Activated T-helper 1 cell treated with anti-CD3 and anti-CD28 coated beads, Interleukin-2, amount 50 U/mL, for 16 hours (primary cell): ENCODE measurements at places on chromosomes 12 and 14.

DNA sequence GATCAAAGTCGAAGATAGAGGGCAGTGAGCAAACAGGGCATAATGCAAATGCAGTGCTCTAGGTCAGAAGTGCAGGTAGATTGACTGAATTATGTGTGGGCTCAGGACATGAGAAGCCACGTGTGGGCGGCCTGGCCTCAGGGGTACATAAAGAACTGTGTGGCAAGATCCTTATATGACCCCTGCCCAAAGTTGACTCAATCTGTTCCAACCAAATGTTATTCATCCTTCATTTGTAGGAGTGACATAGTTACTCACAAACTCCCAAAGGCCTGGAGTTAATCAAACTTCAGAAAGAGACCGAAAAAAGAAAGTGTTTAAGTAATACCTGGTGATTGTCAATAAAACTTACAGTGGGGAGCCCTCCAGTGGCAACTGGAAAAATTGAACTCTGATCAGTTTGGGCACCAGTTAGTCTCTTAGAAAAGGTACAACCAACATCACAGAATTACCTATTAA is 150.4 kb upstream of the FAR2 start:
- DNase-seq: no peak

DNA sequence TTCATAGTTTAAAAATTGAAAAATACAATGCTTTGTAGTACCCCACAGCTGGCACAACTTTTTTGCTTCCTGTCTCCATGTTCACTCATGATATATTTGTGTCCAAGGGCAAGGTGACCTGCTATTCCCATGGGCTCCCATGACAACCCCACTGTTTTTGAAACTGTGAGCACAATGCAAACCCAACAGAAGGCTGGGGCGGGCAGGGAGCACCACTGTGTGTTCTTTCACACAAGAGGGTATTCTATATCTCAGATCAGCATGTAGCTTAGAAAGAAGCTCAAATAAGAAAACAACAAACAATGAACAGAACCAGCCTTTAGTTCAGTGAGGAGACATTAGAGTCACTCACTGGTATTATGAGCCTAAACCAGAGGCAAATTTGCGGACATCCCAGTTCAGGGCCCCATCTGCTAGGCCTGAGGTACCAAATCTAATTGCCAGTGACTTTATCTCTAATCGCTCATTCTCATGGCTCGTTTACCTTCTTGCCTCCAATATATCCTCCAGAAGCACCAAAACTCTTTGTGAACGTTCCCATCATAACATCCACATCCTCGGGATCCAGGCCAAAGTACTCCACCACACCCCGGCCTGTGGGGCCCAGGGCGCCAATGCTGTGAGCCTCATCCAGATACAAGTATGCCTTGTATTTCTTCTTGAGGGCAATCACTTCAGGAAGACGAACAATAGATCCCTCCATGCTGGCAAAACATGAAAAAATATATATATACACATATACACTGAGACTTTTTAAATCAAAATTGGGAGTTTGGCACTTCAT is 56.4 kb upstream of the ISM2 start:
- no peak for DNase-seq

DNA sequence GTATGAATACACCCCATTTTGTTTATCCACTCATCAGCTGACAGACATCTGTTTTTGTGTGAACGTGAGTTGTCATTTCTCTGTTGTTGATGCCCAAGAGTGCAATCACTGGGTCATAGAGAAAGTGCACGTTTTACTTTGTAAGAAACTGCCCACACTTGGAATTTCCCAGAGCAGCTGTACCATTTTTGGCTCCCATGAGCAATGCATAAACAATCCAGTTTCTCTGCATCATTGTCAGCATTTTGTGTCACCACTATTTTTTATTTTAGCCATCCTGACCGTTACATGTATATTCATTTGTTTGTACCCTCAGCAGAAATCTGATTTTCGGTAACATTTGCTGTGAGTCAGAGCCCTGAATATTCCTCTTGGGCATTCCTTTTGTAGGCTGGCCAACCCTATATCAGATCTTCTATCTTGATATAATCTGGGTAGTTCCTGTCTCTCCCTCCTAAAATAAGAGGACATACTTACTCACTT is 62.7 kb downstream of the RBM19 start:
- DNase-seq: no peak

DNA sequence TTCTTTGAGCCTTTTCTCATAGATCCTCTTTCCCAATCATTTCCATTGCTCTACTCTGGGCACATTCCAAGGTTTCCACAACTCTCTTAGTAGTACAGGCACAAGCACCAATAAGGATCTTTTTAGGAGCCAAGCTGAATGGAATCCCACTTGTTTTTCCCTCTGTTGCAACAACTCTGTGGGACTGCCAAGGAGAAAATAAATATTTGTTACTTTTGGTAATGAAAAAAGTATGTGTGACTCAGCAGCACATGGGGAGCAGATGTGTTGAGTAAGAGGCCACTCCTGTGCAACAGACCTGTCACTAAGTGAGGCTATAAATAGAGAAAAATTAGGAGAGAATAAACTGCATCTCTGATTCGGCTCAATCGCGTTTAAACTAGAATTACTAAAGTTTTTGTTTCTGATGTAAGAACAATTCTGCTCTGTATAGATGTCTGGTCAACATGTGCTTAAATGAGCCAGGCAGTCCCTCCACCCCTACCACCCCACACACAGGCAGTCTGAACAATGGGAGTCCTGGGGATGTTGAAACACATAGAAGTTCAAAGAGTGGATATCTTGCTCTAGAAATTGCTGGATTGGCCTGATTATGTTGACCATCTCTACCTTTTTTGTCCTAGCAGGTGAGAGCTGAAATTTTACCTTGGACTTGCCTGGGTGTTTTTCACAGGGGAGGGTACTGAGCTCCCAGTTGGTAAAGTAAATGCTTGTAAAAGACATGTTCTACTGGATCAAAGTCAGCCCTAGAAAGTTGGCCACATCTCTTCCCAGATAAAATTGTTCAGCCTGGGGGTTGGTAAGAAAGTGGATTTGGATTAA is 244.3 kb upstream of the NOVA1 start:
- DNase-seq: no peak

- no peak for DNase-seq
Observed at GRCh38 chr14:34368115-34368970, 93.7 kb downstream of the SPTSSA start.

GRCh38 chr12:41438854-41439541 is 250.9 kb downstream of the PDZRN4 start:
- DNase-seq: no peak

DNA sequence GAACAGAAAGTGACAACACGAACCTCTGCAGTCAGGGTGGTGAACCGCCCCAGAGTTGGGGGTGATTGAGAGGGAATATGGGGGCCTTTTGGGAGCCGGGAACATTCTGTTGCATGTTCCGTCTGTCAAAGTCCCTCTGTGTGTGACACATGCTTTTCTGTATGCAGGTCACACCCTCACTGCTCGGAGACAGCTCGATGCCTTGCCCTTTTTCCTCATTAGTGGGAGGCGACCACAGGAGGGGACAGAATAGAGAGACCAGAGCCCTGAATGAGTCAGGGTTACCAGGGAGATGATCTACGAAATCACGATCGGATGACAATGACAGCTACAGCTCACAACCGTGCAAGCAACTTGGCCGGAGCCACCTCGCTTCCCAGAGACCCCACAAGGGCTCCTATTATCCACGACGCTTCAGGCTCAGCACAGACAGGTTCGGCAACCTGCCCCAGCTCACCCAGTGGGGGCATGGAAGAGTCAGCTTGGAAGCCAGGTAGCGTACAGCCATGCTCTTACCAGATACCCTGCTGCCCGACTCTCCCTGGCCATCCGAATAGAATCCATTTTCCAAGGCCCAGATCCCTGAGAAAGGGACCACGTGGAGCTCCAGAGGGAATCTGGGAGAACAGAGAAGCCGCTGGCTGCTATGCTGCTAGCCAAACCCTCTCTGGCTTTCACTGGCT is 38.8 kb downstream of the TESC start:
- no peak for DNase-seq

GRCh38 chr14:58808828-58809227 is 171.1 kb downstream of the DACT1 start:
- no peak for DNase-seq

- no peak for DNase-seq
Observed at GRCh38 chr12:129337413-129337812, 484.1 kb downstream of the GLT1D1 start.

GRCh38 chr12:131159660-131160059 is 206.0 kb downstream of the ADGRD1 start:
- no peak for DNase-seq

GRCh38 chr14:30708157-30708556 is 86.0 kb downstream of the SCFD1 start:
- DNase-seq: no peak

- no peak for DNase-seq
Observed at GRCh38 chr12:4819654-4820053, 90.1 kb upstream of the KCNA1 start.

DNA sequence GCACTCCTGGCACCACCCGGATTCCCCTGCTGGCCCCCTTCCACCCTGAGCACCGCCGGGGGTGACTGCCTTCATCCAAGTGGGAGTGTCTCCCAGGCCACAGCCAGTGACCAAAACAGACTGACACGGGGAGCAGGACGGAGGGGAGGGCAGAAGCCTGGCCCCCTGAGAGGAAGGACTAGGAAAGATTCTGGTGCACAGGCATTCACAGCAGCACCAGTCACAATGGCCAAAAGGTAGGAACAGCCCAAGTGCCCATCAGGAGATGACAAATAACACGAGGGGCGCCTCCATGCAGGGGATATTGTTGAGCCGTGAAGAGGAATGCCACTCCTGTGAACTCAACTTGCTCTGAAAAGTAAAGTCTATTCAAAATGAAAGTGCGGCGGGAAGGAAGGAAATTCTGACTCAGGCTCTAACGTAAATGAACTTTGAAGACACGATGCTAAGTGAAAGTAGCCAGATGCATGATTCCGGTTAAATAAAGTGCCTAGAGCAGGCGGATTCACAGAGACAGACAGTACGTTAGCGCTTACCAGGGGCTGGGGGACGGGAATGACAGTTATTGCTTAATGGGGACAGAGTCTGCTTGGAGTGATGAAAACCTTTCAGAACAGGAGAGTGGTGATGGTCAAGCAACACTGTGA is 146.1 kb upstream of the NCOR2 start:
- no peak for DNase-seq

- no peak for DNase-seq
Observed at GRCh38 chr12:11749943-11750690, 100.6 kb downstream of the ETV6 start.

GRCh38 chr12:66549050-66549389 is 129.9 kb downstream of the GRIP1 start:
- no peak for DNase-seq

DNA sequence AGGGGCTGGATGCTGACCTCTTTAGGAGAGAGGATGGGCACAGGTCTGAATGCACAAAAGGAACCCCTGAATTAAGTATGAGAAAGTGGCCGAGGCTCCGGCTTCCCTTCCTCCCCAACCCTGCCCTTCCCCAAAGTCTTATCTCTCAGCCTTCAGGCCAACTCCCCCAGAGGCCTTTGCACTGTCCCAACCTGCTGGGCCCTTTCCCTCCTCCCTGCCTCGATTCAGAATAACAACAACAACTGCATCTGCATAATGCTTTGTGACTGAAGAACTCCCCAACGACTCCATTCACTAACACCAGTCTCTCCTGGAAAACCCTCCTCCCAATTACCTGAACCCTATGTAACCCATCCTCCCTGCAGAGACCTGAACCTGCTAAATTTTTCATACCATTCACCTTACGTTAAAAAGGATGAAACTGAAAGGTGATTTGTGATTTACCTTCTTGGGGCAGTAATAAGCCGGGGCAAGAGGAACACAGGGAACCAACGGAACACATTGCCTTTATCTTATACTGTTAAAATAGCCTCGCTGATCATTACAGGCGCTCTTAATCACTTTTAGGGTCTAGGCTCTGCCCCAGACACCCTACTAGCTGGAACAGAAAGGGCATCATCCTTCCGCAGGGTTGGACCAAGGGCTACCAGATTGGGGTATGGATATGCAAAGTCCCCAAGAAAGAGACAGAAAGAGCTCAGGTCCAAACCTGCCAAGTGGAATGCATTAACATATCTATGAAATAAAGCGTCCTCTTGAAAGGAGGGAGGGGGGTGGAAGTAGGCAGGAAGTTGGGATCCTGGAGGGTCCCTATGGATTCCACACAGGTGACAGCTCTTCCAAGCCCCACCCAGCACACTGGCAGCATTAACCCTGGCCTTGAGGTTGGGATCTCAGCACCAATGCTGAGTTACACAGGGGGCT is 24.2 kb upstream of the FOXN3 start:
- DNase-seq: no peak

DNA sequence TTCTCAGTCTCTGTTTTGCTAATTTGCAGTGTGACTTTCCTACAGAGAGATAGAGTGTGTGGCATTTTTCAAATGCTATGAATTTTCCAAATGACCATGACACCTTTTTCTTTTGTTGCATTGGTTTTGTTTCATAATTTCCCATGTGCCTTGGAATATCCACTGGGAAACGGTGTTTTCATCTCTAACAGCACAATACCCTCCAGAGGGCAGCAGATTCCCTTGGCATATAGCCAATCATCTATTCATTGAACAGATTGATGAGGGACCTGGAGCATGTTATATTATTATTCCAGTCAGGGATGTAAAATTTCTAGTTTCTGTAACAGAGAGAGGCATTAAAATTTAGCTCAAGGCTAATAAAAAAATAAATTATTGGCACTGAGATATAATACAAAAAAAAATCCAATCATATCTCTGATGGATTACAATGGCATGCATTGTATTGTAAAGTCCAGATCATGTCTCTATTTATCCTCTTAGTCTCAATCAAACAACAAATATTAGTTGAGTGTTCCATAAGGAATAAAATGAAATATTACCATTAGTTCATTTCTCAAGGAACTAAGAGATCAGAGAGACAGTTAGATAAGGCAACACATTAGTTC is 29.6 kb upstream of the NTN4 start:
- no peak for DNase-seq

DNA sequence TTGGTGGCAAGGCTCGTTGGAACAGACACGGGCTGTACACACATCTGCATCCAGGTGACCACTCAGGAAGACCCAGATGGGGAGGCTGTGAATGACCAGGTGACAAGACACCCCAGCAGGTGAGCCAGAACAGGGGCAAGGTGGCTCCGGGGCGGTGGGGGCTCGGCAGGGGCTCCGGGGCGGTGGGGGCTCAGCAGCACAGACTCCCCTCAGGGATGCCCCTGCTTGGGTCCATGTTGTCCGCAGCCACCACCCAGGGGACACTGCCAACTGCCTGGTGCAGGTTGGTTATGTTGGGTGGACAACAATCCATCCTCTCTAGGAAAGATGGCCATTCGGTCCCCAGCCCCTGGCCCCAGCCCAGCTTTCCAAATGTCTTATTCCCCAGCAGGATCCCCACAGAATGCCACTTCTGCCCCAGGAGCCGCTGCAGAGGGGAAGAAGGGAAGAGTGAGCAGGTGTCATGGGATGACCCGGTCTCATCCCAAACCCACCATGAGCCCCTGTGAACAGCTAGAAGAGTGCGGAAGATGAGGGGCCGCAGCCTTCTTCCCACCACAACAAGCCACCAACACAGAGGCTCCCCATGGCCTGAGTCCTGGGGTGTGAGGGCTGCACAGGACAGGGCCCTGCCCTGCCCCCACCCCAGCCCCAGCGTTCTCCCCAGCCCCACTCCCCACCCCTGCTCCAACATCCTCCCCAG is 31.4 kb upstream of the C14orf180 start:
- no peak for DNase-seq
